ENCODE measurements at places on chromosomes 5 and 9.

DNA sequence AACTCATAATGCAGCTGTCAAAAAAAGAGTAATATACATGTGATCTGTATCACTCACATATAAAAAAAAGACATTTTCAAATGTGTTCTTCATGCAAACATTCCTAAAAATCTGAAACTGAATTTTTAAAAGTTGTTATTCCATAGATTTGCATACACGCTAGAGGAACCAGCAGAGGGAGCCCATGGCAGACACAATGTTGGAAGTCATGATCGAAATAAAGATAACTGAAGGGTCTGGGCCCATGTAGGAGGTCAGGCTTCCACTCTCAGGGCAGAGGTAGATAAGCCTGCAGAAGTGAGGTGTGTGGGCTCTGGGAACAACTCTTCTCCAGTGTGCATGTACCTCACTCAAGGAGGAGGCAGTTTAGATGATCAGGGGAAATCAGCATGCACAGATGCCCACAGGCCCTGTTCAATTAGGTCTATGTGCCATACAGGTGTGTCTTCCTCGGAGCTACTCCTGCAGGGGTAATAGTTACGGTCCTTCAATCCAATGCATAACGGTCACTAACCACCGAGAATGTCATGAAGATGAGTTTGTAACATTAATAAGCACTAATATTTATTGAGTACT lies 208.6 kb downstream of the EPB41L4A start:
- peak; percentile 50 for DNase-seq

DNA sequence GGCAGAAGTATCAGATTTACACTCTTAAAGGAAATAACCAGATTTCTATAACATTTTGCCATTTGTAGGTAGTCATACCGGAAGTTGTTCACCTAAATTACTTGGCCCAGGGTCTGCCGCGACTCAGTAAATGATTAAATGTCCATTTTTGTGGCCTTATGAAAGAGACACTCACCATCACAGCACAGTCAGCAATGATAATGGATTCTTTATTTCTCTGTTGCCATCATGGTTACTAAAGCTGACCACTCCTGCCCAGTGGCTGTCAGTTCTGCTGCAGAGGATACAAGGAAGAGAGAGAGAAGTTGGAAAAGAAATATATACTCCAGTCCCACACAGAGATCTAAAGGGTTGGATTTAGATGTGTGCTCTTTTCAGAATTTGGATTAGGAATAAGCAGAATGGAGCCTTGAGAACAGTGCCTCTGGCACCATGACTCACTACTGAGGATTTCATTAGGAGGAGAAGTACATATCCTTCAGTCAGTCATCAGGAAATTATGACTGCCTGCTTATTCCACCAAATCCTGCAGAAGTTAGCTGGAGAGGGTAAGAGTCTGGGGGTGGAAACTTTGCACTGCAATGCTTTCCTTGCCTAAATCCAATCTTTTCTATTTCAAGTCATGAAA lies 72.8 kb upstream of the EFNA5 start:
- no peak for DNase-seq

- DNase-seq, result no peak
Observed at GRCh38 chr5:26986985-26987384, 51.4 kb downstream of the CDH9 start.

- no peak for DNase-seq
Observed at GRCh38 chr9:89407070-89407469, 88.8 kb downstream of the SECISBP2 start.

- DNase-seq, result no peak
Observed at GRCh38 chr5:79547429-79547822, 33.5 kb upstream of the HOMER1 start.

GRCh38 chr5:130601-131131 lies 38.7 kb downstream of the PLEKHG4B start:
- DNase-seq, result no peak

GRCh38 chr5:36656556-36656955 lies 50.1 kb downstream of the SLC1A3 start:
- DNase-seq, result no peak

GRCh38 chr9:35395076-35395705 lies 94.7 kb upstream of the RUSC2 start:
- DNase-seq, result no peak

DNA sequence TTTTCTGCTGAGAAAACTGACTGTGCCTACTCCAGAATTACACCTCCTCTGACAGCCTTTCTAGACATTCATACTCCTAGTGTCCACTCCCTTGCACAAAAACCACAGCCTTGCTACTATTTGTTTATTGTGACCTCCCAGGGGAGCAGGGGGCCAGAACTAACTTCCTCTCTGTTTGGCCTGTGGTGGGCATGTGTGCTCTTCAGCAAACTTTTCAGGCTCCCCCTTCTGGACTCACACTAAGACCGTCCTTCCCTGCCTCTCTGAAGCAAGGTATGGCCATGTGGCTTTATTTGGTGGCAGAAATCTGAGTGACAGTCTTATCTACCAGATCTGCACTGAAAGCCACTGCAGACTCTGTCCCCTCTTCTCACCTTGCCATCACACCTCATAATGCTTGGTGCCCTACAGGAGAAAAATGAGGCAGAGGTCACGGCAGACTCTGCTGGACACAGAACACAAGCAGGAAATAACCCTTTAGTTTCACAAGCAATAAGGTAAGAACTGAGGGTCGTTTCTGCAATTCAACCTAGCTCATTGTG lies 28.2 kb downstream of the LIFR start:
- DNase-seq, result no peak

- DNase-seq, result no peak
Observed at GRCh38 chr9:14250794-14251153, 63.2 kb downstream of the NFIB start.

All from hematopoietic multipotent progenitor cell treated with erythropoietin and hydrocortisone succinate and interleukin-3 and kit ligand, for 15 days (in vitro differentiated cells).